ENCODE measurements at places on chromosomes 1 and 21.

DNA sequence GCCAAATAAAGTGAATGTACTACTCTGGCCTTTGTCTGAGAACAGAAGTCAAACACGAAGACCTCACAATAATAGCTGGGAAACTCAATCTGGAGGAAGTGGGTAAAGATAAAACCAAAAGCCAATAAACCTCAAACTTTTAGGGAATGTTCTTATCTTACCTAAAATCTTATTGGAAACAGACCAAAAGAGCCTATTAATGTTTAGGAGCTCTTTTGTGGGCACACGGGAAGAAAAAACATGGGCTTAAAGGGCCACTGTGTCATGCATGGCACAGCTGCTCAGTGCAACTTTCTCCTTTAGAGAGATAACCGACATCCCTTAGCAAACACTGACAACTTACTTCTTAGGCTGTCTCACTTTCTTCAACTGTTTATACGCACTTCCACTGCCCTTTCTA lies 16.1 kb downstream of the EIF2B3 start:
- no peak for DNase-seq

DNA sequence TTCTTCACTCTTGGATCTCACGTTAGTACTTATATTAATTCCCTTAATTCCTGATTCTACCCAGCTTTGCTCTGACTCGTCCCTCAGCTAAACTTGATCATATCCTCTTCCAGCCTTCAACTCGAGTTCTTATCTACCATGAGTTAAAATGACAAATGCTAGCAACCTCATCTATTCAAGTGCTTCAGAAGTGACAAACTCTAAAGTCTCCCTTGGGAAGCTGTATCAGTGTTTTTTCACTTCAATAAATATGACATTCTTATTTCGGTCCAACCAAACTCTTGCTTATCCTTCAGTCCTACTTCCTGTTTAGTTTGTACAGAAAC lies 75.3 kb downstream of the FOXJ3 start:
- DNase-seq = no peak

- no peak for DNase-seq
Measured at GRCh38 chr21:43308101-43308814, 118.7 kb downstream of the SIK1 start.

GRCh38 chr21:37026499-37026898 lies 20.0 kb downstream of the RIPPLY3 start:
- no peak for DNase-seq

GRCh38 chr1:193525917-193526710 lies 339.7 kb upstream of the B3GALT2 start:
- no peak for DNase-seq

- DNase-seq = no peak
Measured at GRCh38 chr21:42364304-42364865, 1.9 kb downstream of the TFF1 start.

- no peak for DNase-seq
Measured at GRCh38 chr1:112672842-112673241, 1.6 kb upstream of the MOV10 start.

DNA sequence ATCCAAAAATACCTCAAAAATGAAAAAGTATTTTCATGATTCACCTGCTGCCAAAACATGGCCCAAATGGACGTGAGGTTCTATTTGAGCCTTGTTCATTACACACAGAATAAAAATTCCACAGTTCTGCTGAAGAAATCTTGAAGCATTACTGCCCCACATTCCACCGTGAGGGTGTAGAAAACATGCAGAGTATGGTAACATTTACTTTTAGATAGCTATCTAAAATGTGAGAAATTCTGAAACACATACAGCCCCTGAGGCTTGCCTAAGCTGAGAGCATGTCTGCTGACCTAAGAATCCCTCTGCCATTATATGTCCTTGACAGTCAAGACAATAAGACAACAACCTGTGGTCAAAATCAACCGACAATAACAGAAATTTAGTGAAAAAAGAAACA lies 186.5 kb downstream of the DSCAM start:
- DNase-seq = no peak

DNA sequence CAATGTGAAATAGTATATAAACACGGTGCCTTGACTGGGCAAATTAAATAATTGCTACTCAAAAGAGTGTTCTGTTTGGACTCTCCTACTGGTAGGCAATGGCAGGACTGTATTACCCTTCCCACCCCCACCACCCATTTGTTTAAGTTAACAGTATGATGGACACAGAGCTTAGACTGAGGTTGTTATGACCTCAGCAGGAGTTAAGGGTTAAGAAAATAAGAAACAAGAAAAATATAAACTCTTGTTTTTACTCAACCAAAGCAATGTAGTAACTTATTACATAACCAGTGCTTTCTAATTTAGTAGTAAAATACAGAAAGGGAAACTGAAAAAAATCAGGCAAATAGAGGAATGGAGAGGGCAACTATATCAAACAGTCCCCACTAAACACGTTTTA lies 19.9 kb upstream of the SERPINC1 start:
- DNase-seq = no peak

- peak; percentile 55 for DNase-seq
Measured at GRCh38 chr1:220699044-220699443, 8.9 kb downstream of the C1orf115 start.

DNA sequence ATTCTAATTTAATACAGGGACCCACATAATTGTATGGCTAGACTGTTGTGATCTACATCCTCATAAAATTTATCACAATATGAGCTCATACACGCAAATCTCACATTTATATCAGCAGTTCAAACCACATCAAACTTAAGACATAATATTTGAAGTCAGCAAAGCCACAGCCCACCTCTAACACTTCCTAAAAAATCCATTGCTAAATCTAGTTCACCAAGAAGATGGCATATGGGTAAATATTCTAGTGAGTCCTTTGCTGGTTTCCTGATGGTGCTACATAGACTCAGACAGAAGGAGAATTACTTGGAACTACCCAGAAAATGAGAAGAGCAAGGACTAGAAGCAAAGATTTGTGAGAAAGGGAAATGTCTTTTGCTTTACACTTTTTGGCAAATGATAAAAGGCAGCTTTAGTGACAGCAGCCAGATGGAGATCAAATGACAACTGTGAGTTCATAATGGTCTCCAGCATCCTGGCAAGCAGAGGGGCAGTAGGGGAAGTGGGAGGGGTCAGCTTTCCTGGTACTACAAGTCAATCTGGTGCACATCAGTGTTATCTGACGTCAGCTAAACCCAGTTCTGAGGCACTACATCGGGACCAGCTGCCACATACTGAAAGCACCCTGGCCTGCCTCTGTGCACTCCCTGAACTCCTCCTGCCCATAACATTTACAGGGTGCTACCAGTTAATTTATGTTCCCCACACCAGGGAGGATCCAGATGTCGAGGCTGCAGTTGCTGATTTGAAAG lies 10.6 kb upstream of the GADD45A start:
- peak; percentile 68 for DNase-seq

GRCh38 chr1:68163220-68163619 lies 69.1 kb downstream of the WLS start:
- DNase-seq = no peak

GRCh38 chr1:246772686-246773085 lies 48.5 kb downstream of the SCCPDH start:
- no peak for DNase-seq

DNA sequence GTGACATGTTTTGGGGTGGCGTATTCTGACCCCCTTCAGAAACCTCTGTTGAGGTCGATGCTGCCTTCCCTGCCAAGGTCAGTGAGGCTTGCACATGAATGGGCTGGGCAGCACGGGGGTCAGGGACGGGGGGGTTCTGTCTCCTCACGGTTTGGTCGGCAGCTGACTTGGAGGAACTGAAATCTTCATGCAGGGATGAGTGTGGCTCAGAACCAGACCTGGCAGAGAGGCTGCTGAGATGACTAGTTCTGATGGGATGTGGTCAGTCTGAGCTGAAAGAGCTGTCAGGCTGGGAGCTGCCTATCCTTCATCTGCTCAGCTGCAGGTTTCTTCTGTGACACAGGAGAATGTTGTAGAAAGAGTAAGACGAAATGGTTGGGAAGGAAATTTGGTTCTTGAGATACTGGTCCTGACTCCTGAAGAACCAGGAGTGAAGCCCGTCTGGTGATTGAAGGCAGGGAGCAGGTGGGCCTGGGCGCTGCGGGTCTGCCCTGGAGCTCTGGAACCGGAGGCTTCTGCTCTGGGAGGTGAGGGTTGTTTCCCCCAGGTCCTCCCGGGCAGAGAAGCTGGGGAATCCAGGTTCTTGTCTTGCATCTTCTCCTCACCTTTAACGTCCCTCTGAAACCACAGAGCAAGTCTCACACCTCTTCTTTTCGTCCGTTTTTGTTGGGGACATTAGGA lies 3.3 kb downstream of the SLX9 start:
- DNase-seq = no peak

DNA sequence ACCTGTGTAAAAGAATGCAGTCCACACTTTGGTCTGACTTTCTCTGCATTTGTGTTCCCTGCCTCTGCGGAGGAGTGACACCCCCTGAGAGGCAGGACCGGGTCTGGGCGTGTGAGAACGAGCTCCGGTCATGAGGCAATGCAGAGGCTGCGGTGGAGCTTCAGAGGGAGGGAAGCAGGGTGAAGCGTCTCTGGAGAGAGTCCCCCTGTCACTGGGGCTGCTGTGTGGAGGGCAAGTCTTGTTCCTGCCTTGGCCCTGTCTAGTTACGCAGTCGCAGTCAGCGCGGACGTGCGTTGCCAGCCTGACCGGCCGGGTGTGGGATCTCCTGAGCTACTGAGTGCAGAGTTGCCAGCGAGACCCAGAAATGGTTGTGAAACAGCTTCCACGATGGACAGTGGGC lies 48.5 kb downstream of the BACE2 start:
- DNase-seq = no peak

- no peak for DNase-seq
Measured at GRCh38 chr1:3623441-3624199, 1.2 kb upstream of the TPRG1L start.

DNA sequence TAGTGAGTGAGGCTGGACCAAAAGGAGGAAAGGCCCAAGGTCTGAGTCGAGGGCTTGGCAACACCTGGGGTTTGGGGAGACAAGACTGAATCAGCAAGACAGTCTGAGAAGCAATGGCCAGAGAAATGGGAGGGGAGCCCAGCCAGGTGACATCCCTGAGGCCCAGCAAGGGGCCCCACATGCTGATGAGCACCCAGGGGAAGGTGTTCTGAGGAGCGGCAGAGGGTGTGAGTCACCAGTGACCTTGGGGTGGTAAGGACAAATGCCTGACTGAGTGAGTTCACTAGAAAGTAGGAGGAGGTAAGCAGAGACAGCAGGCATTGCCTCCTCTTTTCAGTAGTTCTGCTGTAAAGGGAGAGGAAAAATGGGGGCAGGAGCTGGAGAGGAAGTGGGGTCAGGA lies 192.4 kb upstream of the GALNT2 start:
- DNase-seq = no peak

DNA sequence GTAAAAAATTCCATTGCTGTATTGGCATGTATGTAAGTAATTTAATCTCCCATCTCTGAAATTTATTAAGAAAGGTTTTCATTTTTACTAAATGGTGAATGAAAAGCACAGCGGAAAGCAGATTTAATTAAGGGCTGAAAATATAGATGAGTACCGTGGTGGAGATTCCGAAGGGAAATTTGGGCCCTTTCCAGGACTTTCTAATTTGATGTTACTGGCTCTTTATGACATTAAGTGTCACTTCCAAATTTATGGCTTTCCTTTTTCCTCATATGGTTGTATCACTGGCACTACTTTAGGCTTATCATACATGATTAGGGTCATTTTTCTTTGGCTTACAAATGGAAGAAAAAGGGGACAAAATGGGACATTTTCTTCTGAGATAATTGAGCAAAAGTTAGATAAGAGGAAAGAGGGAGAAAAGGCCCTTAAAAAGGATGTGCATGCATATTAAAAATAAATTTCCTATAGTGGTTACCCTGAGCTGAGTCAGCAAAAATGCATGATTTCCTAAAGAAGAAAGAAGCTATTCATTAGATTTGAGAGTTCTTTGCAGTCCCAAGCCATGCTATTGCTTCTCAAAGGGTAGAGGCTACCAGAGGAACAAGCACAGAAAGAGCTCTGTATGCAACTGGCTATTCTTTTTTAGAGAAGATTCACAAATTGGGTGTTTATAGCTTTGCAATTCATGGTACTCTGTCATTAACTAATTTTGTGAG lies 74.9 kb upstream of the CNIH3 start:
- DNase-seq = no peak

DNA sequence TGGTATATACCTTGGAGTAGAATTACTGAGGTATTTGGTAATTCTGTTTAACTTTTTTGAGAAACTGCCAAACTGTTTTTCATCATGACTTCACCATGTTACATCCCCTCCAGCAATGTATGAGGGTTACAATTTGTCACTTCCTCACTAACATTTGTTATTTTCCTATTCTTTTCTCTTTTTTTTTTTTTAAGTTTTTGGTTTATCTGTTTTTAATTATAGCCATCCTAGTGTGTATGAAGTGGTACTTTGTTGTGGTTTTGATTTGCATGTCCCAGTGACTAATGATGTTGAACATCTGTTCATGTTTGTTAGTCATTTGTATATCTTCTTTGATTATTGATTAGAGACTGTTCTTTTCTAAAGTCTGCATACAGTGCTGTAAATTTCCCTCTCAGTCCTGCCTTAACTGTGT lies 147.3 kb downstream of the HS2ST1 start:
- no peak for DNase-seq

DNA sequence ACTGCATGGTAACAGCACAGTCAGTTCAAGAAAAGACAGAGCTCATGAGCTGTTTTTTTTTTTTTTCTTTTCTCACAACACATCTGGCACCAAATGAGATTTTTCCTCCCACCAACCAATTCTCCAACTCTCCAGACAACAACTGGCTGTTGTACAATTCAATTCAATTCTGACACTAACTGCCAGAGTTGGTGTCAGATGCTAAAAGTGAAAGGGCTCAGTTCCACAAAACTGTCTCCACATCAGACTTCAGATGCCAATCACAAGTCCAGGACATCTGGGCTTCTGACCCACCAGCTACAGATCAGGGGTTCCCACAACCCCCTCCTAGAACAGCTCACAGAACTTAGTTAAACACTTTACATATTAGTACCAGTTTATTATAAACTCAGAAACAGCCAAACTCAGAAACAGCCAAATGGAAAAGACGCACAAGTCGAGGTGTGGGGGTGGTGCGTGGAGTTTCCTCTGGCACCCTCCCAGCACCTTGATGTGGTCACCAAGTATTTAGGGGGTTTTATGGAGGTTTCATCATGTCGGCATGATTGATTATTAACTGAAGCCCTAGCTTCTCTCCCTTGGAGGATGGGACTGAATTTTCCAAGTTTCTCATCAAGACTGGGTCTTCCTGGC lies 39.2 kb upstream of the LRRC8D start:
- no peak for DNase-seq

DNA sequence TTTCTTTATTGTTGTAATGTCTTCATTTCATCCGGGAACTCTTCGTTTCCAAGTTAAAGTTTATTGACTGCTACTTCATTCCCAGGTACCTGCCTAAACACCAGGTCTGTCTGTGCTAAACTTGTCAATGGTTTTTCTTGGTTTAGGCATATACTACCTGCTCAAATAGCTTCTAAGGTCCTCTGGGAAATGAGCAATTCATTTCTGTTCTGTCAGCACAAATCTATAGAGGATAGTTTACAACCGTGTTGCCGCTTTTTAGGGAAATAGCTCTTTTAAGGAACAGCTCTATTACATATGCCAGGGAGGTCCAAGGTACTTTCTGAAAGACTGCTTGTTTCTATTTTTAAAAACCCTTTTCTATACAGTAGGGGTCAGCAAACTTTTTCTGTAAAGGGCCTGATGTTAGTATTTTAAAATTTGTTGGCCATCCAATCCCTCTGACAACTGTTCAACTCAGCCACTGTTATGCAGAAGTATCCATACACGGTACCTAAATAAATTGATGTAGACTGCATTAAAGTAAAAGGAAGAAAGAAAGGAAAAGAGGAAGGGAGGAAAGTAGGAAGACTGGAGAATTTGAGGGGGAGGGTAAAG lies 222.7 kb upstream of the PTBP2 start:
- no peak for DNase-seq

- DNase-seq = peak; percentile 46
Measured at GRCh38 chr1:39695016-39695415, 3.8 kb upstream of the HPCAL4 start.

- no peak for DNase-seq
Measured at GRCh38 chr1:93453911-93454310, 6.0 kb downstream of the FNBP1L start.

Data from islet precursor cell (in vitro differentiated cells).